ENCODE measurements at places on chromosomes 5 and 9. TPM values are rescaled to one million over a fixed set of nuclear protein-coding genes. Genes with fewer than 3 reads are reported as not detected.

IQGAP2 gene
- total RNA-seq: 7.9 TPM

GRCh38 chr5:9920697-9921096 lies 290.5 kb upstream of the TAS2R1 start:
- DNase-seq: no peak

PRDM12 gene
- total RNA-seq: not detected

DNA sequence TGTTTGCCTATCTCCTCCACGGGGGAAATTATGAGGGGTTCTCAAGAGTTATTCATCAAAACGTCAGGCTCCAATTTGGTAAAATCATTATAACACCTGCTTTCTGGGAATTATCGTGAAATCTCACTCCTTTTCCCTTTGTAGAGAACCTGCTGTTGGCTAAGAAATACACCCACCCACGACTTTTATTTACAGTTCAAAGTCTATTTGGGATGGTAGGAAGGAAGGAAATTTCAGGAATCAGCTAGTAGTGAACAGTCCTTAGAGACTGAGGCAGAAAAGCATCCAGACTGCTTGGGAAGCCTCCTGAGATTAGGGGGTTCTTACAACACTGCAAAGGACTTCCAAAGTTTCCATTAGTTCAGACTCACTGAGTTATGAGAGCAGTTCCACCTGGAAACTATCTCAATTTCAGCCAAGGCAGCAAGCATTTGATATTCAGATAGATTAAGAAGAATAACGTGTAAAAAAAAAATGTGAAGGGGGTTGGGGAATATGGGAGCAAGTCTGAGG lies 9.4 kb upstream of the SPDL1 start:
- no peak for DNase-seq

GRCh38 chr5:96214442-96215197 lies 218.4 kb downstream of the PCSK1 start:
- no peak for DNase-seq

DNA sequence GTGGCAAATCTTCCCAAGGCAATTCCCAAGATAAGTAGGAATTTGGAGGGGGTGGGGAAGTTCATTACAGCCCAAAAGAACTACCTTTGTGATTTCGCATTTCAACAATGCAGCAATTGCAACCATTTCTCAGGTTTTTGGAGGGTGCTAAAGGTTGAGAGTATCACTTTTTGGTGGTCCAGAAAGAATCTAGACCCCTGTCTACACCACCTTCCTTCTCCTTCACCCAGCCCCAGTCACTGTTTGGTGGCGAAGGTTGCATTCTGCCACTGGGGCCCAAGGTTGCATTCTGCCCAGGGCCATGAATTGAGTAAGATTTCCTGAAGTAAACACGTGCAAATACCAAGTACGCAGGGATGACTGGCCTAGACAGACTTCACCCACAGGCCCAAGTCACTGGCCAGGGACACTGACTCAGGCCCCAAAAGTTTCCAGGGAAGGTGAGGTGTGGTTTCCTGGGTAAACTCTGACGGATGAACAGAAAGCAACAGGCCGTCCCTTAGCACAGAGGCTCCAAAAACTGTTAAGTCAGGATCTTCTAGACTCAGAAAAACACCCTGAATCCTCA lies 5.7 kb downstream of the PDE6A start:
- DNase-seq: no peak

GRCh38 chr5:134466241-134467069 lies 54.8 kb upstream of the CDKN2AIPNL start:
- DNase-seq: peak; percentile 95

GRCh38 chr9:121206516-121207370 lies 5.1 kb upstream of the RAB14 start:
- DNase-seq: no peak

- no peak for DNase-seq
These were observed 730 bp downstream of the ZMYND19 start for GRCh38 chr9:137589441-137590122.

GRCh38 chr5:146032911-146033310 lies 72.5 kb downstream of the PLAC8L1 start:
- DNase-seq: no peak

- no peak for DNase-seq
These were observed 1237.9 kb downstream of the CDH12 start for GRCh38 chr5:21615195-21615765.

ENC1 gene
- 6.6 TPM for total RNA-seq

GRCh38 chr9:77805810-77806209 lies 157.7 kb upstream of the GNA14 start:
- no peak for DNase-seq

GRCh38 chr5:83209963-83210362 lies 132.6 kb downstream of the XRCC4 start:
- no peak for DNase-seq

Data from cardiac septum (tissue), 1 donor.